GM13977 (cell line): ENCODE measurements at places on chromosomes 7 and 10.

- no peak for DNase-seq
These were observed 19.4 kb upstream of the AKR1C1 start for GRCh38 chr10:4943821-4944220.

DNA sequence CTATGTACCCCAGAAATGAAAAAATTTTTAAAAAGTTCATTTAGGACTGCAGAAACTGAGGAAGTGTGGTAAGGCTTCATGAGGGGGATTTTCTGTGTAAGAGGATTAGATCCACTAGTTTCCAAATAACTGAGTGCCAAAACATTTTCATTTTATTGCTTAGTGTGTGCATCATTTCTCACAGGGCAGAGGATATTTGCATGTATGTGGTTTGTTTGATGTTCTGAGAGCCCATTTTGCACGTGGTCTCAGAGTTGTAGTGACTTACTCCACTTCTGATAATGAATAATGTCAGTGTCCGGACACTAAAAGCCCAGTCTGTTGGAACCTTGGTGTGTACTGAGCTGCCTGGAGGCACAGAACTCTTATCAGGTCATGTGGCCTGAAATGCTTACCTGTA, 299.9 kb downstream of the AUTS2 start:
- DNase-seq: peak; percentile 24

DNA sequence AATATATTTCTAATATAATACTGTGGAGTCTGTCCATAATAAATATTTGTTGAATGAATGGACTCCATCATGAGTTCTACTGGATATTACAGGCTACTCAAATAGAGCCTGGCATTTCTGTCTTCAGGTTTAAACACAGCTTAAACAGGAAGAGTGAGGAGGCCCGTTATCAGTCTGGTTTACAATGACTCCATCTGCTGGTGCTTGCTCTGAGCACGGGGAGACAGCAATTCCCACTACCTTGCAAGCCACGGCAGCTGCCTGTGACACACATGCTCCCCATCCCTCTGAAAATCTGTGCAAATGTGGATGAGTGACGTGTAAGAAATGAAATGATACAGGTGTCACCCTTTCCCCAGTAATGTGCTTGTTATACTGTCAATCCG, 293.5 kb upstream of the IMMP2L start:
- no peak for DNase-seq

DNA sequence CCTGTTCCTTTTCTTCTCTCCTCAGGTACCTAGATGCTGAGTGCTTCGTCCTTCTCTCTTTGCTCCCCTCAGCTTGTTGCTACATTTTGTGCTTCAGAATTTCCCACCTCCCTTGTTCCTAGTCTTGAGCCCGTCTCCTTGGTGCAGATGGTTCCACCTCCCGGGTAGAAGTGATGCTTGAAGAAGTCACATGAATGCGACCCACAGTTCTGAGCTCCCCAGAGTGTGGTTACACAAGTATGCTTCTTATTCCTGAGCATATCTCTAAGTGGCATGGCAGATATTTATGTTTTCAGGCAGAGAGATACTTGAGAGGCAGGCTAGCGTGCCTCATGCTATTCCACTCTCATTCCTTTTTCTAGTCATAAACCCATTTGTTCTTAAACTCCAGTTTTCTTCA, 34.0 kb downstream of the INPP5F start:
- no peak for DNase-seq

DNA sequence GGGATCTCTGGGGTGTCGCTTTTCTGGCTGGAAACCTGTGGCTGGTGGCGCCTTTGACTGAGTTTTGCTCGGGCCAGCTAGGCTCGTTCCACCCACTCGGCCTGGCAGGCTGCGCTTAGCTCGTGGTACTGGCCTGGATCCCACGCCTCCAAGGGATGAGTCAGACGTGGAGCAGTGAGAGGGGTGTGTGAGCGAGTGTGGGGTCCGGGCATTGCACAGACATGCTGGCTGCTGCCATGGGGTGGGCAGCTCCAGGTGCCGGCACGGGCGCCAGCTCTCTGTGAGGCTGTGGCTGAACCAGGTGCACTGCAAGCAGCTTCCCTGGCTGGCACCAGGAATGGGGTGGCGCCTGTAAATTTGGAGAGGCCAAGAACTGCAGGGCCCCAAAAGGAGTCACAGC, 63.1 kb upstream of the CACNA2D1 start:
- no peak for DNase-seq

- DNase-seq: no peak
These were observed 25.3 kb downstream of the BCAP29 start for GRCh38 chr7:107605218-107605815.

DNA sequence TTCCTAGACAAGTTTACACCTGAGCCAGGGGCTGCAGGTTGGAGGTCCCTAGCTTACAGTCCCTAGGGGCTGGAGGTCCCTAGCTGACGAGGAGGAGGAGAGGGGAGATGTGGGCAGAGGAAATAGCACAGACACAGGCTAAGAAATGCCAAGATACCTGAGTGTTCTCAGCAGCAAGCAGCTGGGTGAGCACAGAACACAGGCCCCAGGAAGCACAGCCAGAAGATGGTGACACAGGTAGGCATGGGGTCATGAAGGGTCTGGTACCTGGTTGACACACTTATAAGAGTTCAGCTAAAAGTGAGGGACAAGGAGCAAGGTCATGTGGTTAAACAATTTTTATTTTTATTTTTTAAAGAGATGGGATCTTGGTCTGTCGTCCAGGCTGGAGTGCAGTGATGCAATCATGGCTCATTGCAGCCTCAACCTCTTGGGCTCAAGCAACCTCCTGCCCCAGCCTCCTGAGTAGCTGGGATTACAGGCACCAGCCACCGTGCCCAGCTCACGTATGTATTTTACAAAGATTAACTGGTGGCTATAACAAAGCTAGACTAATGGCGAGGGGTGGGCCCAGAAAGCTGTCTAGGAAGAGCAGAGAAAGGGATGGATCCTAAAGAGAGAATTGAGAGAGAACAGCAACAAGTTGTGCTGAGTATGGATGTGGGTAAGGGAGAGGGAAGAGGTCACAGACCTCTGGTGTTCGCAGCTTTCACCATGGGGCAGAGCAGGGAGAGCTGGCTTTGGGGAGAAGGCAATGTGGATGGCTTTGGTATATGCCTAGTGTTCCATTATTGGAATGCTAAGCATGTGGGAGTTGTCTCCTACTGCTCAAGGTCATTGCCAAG, 140.3 kb upstream of the KLF14 start:
- no peak for DNase-seq

GRCh38 chr10:71188201-71188600, 24.2 kb upstream of the UNC5B start:
- no peak for DNase-seq

GRCh38 chr7:43834463-43835251, 34.7 kb downstream of the MRPS24 start:
- no peak for DNase-seq

- DNase-seq: no peak
These were observed 138.8 kb downstream of the PRPF18 start for GRCh38 chr10:13725594-13725993.

DNA sequence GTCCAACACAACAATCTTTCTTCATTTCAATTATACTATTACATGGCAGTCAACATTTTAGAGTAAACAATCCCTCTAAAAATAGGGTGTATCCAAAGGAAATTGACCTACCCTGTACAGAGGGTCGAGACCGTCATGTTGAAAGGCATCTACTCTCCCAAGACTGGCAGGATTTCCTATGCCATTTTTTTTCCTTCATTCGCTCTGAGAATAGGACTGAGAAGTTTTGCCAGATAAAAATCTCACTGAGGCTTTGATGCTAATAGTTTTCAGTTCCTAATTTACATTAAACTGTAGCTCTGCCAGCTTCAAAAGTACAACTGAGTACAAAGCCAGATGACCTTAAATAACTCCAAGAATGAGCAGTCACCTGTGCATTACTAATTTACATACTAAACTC, 84.5 kb upstream of the SEMA3C start:
- DNase-seq: no peak

DNA sequence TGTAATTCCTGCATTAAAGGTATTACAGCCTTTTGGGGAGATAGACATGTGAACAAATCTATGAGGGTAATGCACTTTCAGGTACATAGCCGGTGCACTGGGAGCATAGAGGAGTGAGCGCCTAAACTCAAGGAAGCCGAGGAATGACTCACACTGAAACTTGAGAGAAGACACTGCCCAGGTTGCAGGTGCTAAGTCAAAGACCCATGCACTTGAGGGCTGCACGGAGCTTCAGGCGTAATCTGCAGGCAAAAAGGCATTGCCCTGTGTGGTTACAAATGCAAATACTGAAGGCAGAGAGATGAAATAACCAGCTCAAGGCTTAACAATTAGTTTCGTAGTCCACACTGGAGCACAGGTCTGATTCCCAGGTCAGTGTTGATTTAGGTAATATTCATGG, 51.0 kb upstream of the OSBPL3 start:
- DNase-seq: peak; percentile 23

DNA sequence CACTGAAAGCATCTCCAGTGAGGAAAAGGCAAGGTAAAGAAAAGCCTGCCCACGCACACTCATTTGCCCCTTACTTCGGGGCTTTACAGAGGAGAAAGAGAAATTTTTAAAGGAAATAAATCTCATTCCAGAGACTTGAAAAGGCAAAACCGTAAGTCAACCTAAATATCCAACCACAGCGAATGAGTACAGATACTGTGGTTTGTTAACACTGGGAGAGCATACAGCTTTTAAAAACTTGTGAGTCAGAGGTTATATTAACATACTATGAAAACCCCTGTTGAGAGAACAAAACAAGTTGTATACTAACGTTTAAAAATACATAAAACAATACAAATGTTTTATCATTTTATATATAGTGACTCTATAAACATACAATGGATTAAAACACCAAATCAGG, 28.6 kb upstream of the ST7 start:
- no peak for DNase-seq
